Activated CD8-positive, alpha-beta memory T cell treated with anti-CD3 and anti-CD28 coated beads for 24 hours (primary cell): ENCODE measurements at places on chromosomes 4 and X.

DNA sequence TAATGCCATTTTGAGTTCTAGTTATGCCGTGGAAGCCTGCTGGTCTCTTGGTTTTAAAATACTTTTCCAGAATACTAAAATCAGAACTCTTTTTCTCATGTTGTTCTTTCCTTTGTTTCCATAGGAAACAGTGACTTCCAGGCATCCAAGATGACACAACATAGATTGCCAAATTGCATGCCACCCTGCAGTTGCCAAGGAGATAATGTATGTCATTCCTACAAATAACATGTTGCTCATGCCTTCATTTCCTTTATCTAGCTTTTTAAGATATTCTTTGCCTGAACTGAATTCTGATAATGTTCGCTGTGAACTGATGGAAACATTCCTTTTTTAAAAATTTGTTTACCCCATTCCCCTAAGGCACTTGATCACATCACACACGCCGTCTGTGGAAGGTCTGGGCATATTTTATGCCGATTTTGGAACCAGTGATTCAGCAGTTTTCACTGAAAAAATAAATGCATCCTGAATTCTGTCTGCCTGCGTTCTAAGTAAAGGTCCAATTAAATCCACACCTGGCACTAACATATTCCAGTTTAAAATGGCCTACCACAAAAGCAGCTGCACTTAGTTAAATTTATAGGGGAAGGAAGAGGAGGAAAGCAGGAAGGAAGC, 38.0 kb upstream of the COX7B2 start:
- no peak for DNase-seq

GRCh38 chrX:123476611-123477219, 256.1 kb downstream of the THOC2 start:
- no peak for DNase-seq

DNA sequence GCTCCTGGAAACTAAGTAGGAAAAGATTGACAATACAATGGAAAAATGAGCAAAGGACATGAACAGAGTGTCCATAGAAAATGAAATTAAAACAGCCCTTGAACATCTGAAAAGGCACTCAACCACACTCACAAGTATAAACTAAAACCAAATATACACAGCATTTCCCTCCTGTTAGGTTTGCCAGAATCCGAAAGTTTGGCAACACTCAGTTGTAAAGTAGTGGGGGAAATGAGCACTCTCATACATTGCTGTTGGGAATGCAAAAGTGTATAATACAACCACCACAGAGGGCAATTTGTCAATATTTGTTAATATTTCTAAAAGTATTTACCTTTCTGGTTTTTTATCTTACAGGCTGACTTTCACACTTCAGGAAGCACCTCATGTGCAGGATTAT, 84.2 kb upstream of the TMEM164 start:
- no peak for DNase-seq

DNA sequence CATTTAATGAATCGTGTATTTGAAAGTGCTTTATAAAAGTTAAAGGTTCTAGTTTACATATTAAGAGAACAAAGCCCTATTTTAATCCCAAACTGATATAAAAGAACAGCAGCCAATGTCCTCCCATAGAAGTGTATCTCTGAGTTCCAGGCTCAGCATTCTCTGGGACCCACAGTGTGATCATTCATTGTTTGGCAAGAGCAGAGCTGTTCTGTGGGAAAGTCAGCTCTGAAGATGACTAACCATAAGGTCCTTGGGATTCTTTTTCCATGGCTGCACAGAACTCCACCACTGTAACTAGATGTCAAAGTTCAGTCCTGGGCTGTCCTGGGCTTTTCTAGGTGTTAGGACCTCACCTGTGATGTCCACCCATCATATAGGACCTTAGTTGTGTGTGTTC, 157.0 kb upstream of the TLL1 start:
- DNase-seq: no peak
